SJCRH30 (cell line): ENCODE measurements at places on chromosomes 16 and 17. TPM values are rescaled to one million over a fixed set of nuclear protein-coding genes. Genes with fewer than 3 reads are reported as not detected.

DNA sequence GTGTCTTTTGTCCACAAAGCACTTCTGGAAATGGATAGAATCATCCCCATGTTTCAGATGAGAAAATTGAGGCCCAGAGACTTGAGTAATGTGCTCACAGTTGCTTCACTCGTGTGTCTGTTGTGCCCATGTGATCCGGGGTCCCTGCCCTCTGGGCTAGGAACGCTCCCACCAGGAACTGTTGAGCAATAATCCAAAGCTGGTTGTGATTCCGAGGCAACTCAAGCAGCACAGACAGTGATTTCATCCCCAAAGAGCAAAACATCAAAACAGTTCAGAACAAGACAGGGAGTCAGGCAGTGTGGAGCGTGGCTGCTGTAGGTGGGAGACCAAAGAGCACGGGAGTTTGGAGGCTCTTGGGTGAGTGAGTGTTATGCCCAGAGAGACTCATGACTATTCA is 205.0 kb upstream of the ASIC2 start:
- H3K27ac ChIP-seq = no peak overlapping the region
- H3K27me3 ChIP-seq = peaks cover 19% of the 10 kb centered on the region; the same call in 1 of the 2 replicates
- no peaks in the 10 kb centered on the region for H3K4me1 ChIP-seq
- H3K4me3 ChIP-seq = no peak overlapping the region
- H3K36me3 ChIP-seq = no peaks in the 10 kb centered on the region

DNA sequence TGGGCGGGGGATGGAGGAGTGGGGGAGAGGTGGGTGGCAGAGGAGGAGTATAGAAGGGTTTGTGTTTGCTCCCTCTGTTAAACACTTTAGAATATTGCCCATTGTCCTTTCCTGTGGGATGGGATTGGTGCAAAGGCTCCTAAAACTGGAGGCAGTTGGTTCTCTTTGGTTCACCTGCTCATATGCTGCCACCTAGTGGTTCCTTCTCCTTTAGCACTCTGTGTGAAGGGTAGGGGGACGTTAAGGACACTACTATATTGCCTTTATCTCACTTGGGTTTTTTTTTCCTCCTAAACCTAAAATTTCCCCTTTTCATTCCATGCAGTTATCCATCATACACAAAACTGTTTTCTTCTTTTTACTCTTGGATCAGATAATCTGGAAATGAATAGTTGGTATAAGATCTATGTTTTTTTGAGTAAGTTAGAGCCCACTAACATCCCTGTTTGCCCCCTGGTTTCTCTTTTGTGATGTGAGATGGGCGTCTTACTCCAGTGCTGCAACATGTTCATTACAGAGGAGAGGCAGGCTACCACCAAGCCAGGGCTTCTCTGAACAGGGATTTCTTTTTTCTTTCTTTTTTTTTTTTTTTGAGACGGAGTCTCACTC is 23.8 kb downstream of the SNX11 start:
- H3K36me3 ChIP-seq = no peaks in the 10 kb centered on the region
- peaks cover 3% of the 10 kb centered on the region; the same call in 1 of the 2 replicates for H3K27me3 ChIP-seq
- H3K27ac ChIP-seq = no peak overlapping the region
- no peak overlapping the region for H3K4me3 ChIP-seq
- H3K4me1 ChIP-seq = peaks cover 16% of the 10 kb centered on the region

- H3K27ac ChIP-seq = no peak overlapping the region
- H3K4me1 ChIP-seq = no peaks in the 10 kb centered on the region
- H3K27me3 ChIP-seq = no peaks in the 10 kb centered on the region
- no peak overlapping the region for H3K4me3 ChIP-seq
Measured at GRCh38 chr16:56116577-56116964, 74.7 kb upstream of the GNAO1 start.

DNA sequence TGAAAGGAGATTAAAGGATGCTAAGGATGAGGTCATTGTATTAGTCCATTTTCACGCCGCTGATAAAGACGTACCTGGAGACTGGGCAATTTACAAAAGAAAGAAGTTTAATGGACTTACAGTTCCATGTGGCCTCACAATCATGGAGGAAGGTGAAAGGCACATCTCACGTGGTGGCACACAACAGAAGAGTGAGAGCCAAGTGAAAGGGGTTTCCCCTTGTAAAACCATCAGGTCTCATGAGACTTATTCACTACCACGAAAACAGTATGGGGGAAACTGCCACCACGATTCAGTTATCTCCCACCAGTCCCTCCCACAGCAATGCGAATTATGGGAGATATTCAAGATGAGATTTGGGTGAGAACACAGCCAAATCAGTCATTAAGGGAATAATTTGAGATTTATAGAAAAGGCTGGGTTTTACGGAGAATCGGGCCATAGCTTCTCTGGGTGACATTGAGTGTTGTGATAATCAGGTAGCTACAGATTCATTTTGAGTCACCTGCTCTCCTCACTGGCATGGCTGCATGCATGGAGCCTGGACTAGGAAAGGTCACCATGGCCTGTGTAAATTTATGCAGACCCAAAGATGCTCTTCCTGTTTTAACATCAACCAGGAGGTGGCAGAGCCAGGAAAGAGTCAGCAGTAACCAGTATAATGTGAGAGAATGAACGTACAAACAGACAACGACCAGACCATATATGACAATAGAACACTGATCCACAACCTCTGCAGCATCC is 40.5 kb upstream of the DYNLRB2 start:
- no peak overlapping the region for H3K27ac ChIP-seq
- H3K4me1 ChIP-seq = no peaks in the 10 kb centered on the region
- no peak overlapping the region for H3K4me3 ChIP-seq
- no peaks in the 10 kb centered on the region for H3K36me3 ChIP-seq

DNA sequence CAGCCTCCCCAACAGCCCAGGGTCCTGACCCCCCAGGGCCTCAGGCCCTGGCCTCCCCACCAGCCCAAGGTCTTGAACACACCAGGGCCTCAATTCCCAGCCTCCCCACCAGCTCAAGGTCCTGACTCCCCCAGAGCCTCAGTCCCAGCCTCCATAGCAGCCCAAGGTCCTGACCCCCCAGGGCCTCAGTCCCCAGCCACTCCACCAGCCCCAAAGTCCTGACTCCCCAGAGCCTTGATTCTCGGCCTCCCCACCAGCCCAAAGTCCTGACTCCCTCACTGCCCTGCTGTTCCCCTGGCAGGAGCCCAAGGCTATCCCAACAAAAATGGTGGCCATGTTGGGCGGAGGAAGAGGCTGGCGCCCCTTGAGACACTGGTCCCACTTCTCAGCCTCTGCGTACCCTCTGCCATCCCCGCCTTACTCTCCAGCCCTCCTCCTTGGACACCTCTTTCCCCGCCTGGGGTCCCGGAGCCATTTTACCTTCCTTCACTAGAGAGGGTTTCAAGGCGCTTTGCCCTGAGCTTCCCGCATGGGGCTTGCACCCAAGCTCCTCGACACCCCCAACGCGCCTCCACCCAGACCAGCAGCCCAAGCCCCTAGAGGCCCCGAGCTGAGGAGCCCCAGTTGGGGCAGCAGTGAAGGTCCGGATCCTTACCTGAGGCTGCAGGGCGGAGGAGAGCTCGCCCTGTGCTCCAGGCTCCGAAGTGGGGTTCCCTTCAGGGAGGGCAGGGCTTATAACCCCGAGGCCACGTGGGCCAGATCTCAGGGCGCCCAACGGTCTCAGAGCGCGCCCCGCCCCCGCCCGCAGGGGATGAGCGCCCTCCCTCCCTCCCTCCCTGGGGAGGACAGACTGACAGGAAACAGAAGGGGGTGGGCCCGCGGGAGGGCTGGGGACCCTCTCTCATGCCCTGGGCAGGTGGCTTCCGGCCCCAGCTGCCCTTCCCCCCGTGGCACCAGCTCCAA is 3.5 kb upstream of the TSPOAP1 start:
- H3K27me3 ChIP-seq = peaks cover 5% of the 10 kb centered on the region; the same call in 1 of the 2 replicates
- no peak overlapping the region for H3K27ac ChIP-seq
- H3K4me3 ChIP-seq = no peak overlapping the region
- no peaks in the 10 kb centered on the region for H3K36me3 ChIP-seq
- no peak for DNase-seq

DNA sequence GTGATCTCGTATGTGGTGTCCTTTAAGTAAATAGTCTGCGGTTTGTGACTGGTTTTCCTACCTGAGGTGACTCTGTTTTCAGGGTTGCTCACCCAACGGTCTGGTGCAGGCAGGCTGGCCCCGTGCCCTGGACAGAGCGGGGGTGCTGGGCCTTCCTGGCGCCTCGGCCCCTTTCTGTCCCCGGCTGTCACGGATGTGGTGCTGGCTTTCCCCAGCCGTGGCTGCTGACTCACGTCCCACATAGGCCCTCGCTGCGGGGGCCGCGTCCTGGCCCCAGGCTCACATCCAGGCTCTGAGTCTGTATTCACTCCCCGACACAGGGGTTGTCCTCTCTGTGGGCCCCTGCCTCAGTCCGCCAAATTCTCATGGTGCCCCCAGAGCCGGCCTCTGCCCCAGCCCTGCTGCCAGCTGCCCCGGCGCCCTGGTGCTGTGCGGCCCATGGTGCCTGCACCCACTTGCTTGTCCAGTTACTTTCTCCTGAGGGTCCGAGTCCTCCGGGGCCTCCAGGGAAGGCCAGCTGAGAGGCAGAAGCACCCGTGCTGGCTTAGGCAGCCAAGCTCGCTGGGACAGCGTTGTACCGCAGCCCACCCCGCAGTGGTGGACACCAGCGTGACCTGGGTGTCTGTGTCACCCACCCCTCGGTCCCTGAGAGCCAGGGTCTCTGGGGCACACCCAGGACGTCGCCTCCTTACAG is 5.9 kb downstream of the CHMP6 start:
- H3K4me3 ChIP-seq = no peak overlapping the region
- 0 out of 2 replicates have a peak, but pooled peaks cover 9% of the 10 kb centered on the region for H3K36me3 ChIP-seq
- peaks cover 7% of the 10 kb centered on the region; the same call in 1 of the 2 replicates for H3K4me1 ChIP-seq
- DNase-seq = no peak

Gene GRIN2C
- total RNA-seq = not detected in 2 replicates

- no peaks in the 10 kb centered on the region for H3K27me3 ChIP-seq
- H3K36me3 ChIP-seq = peaks cover 5% of the 10 kb centered on the region; the same call in 1 of the 2 replicates
- H3K4me3 ChIP-seq = no peak overlapping the region
- DNase-seq = no peak
Measured at GRCh38 chr17:42409523-42410318, 13.3 kb downstream of the CAVIN1 start.

Gene TPSG1
- not detected in 2 replicates for total RNA-seq

DNA sequence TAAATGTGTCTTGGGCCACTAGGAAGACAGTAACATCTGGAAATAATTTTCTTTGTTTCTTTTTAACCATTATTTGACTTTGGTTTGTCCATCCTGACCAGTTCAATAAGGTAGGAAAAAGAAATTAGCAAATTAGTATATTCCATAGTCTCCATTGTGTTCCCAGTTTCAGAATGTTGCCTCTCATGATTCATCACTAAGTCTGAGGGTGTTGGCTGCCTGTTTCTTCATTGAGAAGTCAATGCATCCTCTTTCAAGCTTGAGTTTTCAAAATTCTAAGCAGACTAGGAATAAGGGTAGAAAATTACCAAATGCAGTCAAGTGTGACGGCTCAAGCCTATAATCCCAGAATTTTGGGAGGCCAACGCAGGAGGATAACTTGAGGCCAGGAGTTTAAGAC is 41.9 kb downstream of the ZFHX3 start:
- no peaks in the 10 kb centered on the region for H3K36me3 ChIP-seq
- no peak for DNase-seq
- H3K27ac ChIP-seq = no peak overlapping the region
- no peaks in the 10 kb centered on the region for H3K4me1 ChIP-seq

GRCh38 chr17:4247971-4248388 is 15.8 kb downstream of the ANKFY1 start:
- no peaks in the 10 kb centered on the region for H3K4me1 ChIP-seq
- no peak overlapping the region for H3K27ac ChIP-seq
- H3K4me3 ChIP-seq = no peak overlapping the region
- no peaks in the 10 kb centered on the region for H3K36me3 ChIP-seq
- H3K27me3 ChIP-seq = no peaks in the 10 kb centered on the region

GRCh38 chr17:64218066-64218465 is 45.0 kb downstream of the TEX2 start:
- no peak overlapping the region for H3K4me3 ChIP-seq
- peaks cover 15% of the 10 kb centered on the region; the same call in 1 of the 2 replicates for H3K4me1 ChIP-seq
- no peaks in the 10 kb centered on the region for H3K27me3 ChIP-seq
- no peak overlapping the region for H3K27ac ChIP-seq
- H3K36me3 ChIP-seq = peaks cover 9% of the 10 kb centered on the region
- DNase-seq = no peak

DNA sequence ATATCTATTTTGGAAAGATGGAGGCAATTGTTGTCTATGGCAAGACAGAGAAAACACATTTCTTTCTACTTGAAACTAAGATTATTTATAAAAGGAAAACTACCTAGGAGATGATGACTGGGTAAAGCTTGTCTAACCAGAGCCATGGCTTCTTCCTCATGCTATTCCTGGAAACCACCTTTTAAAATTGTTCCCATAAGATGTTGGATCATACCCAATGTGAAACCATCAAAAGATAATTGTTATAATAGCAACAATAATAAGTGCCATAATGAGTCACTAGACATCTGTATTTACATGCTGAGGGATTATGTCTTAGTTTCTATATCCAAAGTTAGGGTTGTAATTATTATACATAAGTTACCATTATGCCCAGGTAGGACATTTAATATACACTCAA is 428.4 kb downstream of the KCNJ2 start:
- no peak overlapping the region for H3K4me3 ChIP-seq
- H3K27ac ChIP-seq = no peak overlapping the region

DNA sequence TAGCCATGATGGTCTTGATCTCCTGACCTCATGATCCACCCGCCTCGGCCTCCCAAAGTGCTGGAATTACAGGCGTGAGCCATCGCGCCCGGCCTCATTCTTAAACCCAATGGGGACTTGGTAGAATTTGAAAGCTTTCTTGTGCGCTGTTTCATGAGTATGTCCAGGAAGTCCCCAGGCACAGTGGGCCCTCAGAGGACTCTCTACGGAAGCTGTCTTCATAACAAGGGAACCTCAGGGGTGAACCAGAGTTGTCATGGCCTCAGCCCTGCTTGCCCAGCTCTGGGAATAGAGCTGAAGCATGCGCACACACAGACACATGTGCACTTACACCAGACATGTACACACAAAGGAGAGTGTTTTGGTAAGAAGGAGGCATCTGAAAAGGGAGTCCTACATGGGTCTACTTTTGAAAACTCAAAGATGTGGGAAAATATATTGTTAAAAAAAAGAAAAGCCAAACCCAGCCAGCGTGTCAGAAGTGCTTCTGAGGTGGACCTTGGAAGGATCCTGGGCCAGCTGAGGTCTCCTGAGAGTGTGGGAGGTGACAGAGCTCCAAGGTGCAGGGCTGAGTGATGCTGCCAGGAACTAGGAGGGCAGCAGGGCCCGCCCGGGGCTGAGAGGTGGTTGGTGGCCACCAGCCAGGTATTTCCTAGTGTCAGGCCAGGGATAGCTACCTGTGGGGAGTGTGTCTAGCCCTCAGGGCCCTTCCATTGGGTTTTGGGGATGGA is 54.6 kb downstream of the EPN2 start:
- no peaks in the 10 kb centered on the region for H3K4me1 ChIP-seq
- H3K27ac ChIP-seq = no peak overlapping the region
- DNase-seq = no peak
- H3K36me3 ChIP-seq = peaks cover 5% of the 10 kb centered on the region; the same call in 1 of the 2 replicates
- H3K4me3 ChIP-seq = no peak overlapping the region
- H3K27me3 ChIP-seq = no peaks in the 10 kb centered on the region
